Activated CD4-positive, alpha-beta T cell treated with anti-CD3 and anti-CD28 coated beads for 36 hours (primary cell): ENCODE measurements at places on chromosomes 12 and 14. TPM values are rescaled to one million over a fixed set of nuclear protein-coding genes. Genes with fewer than 3 reads are reported as not detected.

DNA sequence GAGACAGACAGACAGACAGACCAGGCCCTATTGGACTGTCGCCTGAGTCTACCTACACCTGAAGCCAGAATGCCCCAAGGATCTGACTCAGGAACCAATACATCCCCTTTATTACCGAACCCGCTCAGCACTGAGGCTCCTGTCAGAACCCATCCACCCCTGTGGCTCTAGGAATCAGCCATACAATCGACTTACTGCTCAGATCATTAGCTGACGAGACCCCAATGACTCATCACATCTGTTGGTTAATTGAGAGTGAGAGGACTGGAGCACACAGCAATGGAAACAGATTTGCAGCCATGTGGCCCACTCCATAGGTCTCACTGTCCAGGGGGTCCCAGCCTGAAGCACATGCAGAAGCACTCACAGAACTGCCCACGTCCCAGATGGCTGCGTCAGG lies 15.2 kb downstream of the ITPK1 start:
- no peaks in the 10 kb centered on the region for H3K36me3 ChIP-seq
- H3K27me3 ChIP-seq, result no peaks in the 10 kb centered on the region
- H3K27ac ChIP-seq, result no peak overlapping the region
- DNase-seq, result no peak
- H3K4me1 ChIP-seq, result peaks cover 17% of the 10 kb centered on the region

DNA sequence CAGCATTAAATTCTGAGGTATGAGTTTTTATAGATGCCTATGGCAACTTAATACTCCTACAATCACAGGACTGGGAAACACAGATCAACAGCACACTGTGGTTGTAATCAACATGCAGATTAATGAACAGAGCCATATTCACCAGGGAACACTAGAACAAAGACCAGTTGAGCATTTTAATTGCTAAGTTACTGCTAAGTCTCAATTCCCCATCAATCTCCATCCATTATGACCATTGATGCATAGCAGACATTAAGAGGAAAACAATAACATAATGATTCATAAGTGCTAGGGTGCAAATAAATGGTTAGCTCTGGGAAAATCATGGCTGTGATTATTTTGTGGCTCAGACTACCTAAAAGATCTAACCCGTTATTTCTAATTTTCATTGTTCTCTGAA lies 505.6 kb downstream of the TRHDE start:
- no peaks in the 10 kb centered on the region for H3K4me1 ChIP-seq
- DNase-seq, result no peak
- no peaks in the 10 kb centered on the region for H3K27me3 ChIP-seq
- no peak overlapping the region for H3K4me3 ChIP-seq
- no peak overlapping the region for H3K27ac ChIP-seq
- H3K36me3 ChIP-seq, result no peaks in the 10 kb centered on the region

GRCh38 chr14:99838639-99839134 lies 45.5 kb downstream of the EML1 start:
- H3K27ac ChIP-seq, result no peak overlapping the region
- H3K4me3 ChIP-seq, result no peak overlapping the region
- no peaks in the 10 kb centered on the region for H3K4me1 ChIP-seq
- DNase-seq, result no peak

GRCh38 chr12:16389594-16389993 lies 42.1 kb downstream of the MGST1 start:
- no peaks in the 10 kb centered on the region for H3K4me1 ChIP-seq
- no peak overlapping the region for H3K4me3 ChIP-seq
- no peaks in the 10 kb centered on the region for H3K36me3 ChIP-seq
- no peaks in the 10 kb centered on the region for H3K27me3 ChIP-seq

The PARPBP gene
- 21.7 TPM for total RNA-seq
